EL (cell line): ENCODE measurements at places on chromosomes 2 and 18.
A peak's percentile ranks its signal among the peaks of the same experiment; 100 is the strongest.

DNA sequence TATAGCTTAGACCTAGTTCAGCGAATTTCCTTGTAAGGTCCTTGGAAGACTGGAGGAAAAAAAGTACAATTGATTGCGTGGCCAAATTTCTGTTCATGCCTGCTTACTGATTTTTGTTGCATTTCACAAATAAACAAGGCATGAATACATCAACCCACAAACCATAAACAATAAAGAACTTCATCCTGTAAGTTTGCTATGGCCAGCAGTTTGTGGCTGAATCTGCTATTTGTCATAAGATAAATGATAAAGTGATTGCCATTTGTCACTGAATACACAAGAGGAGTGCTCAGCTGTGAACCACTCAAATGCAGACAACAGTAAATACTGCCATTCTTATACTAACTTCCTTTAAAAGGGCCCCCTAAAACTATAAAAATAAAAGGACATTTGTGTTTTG lies 259.5 kb downstream of the CCDC178 start:
- no peak for DNase-seq

GRCh38 chr2:98759338-98759737 lies 28.4 kb upstream of the MGAT4A start:
- DNase-seq, result no peak

DNA sequence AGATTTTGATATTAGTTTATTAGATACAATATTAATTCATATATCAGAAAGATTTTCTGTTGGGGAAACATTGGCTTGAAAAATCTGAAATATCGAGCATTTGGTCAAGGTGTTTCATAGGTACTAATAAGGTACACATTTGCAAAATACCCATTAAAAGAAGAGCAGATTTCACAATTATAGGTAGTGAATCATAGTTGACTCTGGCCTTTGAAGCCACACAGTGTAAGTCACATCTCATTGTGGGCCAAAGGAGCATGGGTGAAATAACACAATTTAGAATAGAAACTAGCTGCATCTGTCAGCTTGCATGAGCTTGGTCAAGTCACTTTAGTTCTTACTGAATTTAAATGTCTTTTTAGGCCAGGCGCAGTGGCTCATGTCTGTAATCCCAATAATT lies 4.9 kb downstream of the KDM3A start:
- no peak for DNase-seq

GRCh38 chr2:182887753-182888415 lies 21.4 kb upstream of the FRZB start:
- no peak for DNase-seq

DNA sequence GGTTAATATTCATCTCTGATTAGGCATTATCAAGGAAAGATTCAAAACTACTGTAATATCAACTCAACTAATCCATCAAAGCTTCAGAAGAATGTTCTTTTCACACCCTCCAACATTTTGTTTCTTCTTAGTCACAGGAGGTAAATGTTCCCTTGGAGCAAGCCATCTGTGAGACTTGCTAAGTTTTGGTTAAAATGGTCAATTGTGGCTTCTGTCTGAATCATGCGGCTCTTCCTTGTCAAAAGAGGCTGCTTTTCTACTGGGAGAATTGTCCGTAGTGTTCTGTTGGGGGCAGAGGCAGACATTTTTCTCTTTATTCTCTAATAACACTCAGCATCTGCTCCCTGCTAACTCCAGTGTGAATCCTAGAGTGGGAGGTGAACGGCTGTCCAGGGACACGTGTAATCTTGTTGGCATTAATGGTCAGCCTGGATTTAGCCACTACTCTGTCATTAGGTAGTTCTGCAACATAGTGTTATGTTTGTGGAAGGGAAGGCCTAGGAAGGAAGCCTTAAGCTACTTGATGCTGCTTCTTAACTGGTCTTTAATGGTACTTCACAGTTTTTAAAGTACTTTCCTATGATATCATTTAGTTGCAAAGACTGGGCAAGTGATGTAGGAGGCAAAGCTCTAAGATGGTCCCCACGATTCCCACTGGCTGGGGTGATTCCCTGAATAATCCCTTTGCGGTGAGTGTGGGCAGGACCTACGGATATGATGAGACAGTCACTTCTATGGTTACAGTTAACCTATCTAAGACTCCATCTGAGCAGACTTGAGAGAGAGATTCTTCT lies 22.6 kb upstream of the FAP start:
- DNase-seq, result no peak

DNA sequence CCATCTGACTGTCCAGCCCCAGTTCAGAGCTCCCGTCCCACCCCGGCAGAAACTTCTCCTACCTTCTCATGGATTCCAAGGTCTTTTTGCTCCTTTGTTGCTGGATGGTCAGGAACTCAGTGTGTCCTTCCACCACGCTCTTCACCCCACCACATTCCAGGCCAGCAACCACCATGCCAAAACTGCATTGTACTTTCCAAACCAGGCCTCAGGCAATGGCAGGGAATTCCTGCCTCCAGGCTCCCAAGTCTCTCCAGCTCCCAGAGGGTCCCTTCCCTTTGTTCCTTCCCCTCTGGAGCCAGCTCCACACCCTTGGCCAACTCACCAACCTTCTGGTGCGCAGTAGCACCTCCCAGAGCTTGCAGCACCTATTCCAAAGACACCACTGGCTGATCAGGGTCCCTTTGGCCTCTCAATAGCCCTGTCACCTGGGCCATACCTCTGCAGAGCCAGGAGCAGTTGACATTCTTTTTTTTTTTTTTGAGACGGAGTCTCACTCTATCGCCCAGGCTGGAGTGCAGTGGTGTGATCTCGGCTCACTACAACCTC lies 8.1 kb downstream of the CHMP1B start:
- peak; percentile 18 for DNase-seq

GRCh38 chr18:75862458-75862857 lies 435.0 kb upstream of the SMIM21 start:
- DNase-seq, result no peak

GRCh38 chr2:238861766-238862315 lies 14.0 kb downstream of the TWIST2 start:
- no peak for DNase-seq

DNA sequence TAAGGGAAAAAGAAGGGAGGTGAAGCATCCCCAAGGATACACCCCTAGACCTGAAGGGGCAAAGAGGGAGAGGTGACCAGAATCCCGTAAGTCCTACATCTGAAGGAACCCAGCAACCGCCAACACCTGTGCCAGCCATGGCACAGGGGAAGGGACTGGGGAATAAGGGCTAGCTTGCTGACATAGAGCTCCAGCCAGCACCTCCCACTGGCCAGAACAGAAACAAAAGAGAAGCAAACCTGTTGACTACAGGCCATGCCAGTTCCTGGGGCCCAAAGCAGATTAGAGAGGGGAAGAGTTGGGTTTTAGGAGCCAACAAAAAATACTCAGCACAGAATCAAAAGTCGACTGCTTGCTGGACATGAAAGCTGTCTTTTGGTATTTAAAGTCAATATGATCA lies 244.6 kb downstream of the SUCLG1 start:
- DNase-seq, result no peak

GRCh38 chr2:56473524-56473923 lies 289.7 kb downstream of the CCDC85A start:
- DNase-seq, result peak; percentile 2

DNA sequence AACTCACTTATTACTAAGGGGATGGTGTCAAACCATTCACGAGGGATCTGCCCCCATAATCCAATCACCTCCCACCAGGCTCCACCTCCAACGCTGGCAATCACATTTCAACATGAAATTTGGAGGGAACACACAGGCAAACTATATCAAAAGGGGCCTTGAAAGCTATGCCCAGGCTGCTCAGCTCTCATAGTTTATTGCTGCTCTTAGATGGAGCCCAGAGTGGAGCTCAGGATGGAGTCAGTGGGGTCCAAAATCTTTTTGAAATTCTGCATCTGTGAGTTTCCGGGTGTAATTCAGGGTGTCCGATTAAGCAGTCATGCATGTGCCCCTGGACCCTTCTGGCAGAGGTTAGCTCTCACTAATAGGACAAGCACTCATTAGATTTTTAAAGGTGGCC lies 24.3 kb downstream of the RHOB start:
- no peak for DNase-seq

DNA sequence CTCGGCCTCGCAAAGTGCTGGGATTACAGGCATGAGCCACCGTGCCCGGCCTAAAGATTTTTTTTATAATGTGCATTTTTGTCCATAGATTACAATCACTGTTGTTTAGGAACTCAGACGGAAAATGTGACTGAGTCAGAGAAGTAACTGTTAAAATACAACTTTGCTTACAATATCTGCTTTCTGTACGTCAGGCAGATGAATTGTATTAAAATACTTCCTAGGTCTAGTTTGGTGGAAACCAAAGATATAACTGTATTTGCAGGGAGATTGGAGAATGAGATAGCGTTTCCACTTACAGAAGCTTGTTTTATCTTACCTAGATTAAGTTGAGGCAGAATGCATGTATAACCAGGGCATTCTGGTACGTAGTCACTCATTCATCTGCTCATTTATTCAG lies 36.7 kb downstream of the ASAP2 start:
- no peak for DNase-seq

GRCh38 chr18:22001912-22002487 lies 167.4 kb upstream of the GATA6 start:
- DNase-seq, result no peak

- DNase-seq, result no peak
Observed at GRCh38 chr2:237444071-237444470, 30.1 kb upstream of the COL6A3 start.

GRCh38 chr2:215430528-215431187 lies 5.2 kb downstream of the FN1 start:
- DNase-seq, result peak; percentile 86

DNA sequence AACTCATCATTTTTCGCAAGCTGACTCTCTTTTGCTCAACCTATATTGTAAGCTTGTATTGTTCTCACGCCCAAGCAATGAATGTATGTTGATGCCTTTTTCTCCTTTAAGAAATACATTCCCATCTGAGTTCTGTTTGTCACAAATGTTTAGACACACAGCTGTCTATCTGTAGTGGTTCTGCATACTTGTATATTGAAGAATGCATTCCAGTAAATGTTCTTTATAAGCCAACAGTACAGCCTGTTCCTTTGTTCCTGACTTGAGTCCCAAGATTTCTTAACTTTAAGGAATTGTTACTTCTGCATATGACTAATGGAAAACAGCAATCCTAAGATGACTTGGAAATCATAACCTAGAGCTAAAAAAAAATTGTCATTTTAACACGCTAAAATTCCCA lies 849.1 kb upstream of the POU3F3 start:
- no peak for DNase-seq

DNA sequence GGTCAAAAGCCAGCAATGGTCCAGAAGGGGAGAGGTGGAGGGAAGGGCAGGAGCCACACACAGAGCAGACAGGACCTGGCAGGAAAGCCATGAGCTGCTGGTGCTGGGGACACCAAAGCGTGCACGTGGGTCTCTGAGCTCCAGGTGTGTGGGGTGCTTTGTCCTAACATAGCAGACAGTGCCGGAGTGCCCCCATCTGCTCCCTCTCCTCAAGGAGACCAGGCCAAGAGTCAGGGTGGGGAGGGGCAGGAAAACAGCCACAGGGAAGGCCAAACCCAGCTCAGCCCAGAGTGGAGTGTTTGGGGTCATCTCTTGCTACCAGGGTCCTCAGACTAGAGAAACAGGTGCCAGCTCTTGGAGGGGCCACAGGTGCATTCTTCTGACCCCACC lies 4.2 kb upstream of the GPC1 start:
- DNase-seq, result no peak

GRCh38 chr2:226611196-226611943 lies 188.2 kb downstream of the IRS1 start:
- peak; percentile 3 for DNase-seq

- DNase-seq, result no peak
Observed at GRCh38 chr2:130806370-130806769, 30.3 kb upstream of the ARHGEF4 start.

GRCh38 chr18:5463390-5463789 lies 80.4 kb downstream of the EPB41L3 start:
- DNase-seq, result no peak

- no peak for DNase-seq
Observed at GRCh38 chr2:46845542-46846486, 69.8 kb downstream of the MCFD2 start.
